ENCODE measurements at places on chromosomes 1 and 21.

DNA sequence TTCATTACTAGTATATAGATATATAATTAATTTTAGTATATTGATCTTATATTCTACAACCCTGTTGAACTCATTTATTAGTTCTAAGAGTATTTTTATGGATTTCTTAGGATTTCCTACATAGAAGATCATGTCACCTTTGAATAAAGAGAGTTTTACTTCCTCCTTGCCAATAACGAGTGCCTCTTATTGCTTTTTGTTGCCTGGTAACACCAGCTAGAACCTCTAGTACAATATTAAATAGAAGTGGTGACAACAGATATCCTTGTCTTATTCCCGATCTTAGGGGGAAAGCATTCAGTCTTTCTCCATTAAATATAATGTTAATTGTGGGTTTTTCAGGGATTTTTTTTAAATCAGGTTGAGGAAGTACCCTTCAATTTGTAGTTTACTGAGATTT lies 40.8 kb downstream of the WNT2B start:
- no peak for DNase-seq

DNA sequence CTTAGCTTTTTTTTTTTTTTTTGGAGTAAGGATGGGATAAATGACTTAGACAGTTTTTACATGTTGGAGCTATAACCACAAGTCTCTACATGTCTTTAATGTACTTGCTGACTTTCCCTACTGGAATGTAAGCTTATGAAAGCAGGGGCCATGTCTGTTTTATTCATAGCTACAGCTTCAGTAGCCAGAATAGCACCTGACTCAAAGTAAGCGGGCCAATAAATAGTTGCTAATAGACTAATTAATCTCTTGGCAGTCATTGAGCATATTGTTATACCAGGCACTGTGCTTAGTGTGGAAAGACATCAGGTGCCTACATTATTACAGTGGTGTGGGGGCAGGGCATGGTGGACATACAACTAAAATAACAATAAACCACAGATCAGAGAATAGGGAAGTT lies 84.4 kb upstream of the HOOK1 start:
- DNase-seq: no peak

DNA sequence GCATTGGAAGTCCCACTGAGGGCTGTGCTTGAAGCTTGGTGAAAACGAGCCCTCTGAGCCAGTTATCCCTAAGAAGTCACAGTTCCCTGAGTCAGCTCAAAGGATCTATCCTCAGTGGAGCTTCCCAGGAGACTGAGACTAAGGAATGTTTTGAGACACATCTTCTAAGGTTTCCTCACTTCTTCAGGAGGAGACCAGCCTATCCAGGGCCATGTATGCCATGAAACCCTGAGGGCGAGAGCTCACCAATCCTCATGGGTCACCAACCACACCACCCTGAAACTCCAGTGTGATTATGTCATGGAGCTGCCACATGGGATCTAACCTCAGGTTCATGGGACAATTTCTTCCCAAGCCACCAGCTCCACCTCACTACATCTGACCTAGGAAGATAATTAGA lies 7.6 kb upstream of the TIE1 start:
- no peak for DNase-seq

GRCh38 chr1:47950471-47950870 lies 46.7 kb downstream of the TRABD2B start:
- DNase-seq: no peak

- DNase-seq: no peak
Observed at GRCh38 chr1:45716700-45717099, 28.7 kb downstream of the TMEM69 start.

- DNase-seq: no peak
Observed at GRCh38 chr1:218332416-218332815, 12.7 kb upstream of the TGFB2 start.

GRCh38 chr21:19540287-19540686 lies 1136.7 kb upstream of the TMPRSS15 start:
- no peak for DNase-seq

- DNase-seq: no peak
Observed at GRCh38 chr1:56758135-56758534, 61.1 kb downstream of the FYB2 start.

- no peak for DNase-seq
Observed at GRCh38 chr1:1732381-1732780, 8.2 kb upstream of the CDK11A start.

DNA sequence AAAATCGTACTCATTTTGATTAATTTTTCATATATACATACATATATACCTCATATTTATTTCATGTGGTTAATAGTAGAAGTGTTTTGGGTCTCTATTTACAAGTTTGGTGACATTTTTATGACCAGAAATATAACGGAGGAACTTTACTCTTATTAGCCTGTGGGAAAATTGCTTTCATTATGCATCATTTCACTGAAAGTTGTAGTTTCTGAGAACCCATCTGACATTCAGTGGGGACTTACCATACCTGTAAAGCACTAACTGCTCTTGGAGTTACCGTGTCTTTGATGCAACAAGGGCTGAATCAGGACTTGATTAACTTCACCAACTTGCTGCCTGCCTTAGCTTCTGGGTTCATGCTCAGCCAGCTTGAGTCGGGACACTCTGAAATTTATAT lies 49.9 kb upstream of the ITPKB start:
- DNase-seq: no peak

GRCh38 chr1:1354271-1355247 lies 3.8 kb downstream of the MXRA8 start:
- no peak for DNase-seq

DNA sequence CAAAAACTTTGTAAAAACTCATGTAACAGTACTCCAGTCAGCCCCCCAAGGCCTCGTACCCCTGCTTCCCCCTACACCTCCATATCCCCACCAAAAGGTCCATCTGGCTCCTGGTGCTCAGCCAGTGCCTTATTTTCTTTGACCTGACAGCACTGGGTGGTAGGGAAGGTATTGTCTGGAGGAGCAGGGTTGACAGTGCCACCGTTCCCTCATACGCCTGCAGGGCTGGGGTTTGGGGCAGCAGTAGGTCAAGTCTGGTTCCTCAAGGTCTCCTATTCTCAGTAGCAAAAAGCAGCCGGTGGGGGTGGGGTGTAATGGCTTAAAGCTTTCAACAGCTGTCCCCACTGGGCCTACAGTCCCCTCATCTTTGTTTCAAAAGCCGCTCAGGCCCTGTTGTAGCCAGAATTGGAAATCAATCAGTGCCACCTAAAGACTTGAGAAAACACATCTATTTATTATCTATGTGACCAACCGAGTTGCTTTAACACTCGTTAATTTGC lies 25.3 kb upstream of the TTF2 start:
- DNase-seq: no peak

GRCh38 chr1:67261680-67262079 lies 46.0 kb upstream of the IL12RB2 start:
- peak; percentile 13 for DNase-seq

DNA sequence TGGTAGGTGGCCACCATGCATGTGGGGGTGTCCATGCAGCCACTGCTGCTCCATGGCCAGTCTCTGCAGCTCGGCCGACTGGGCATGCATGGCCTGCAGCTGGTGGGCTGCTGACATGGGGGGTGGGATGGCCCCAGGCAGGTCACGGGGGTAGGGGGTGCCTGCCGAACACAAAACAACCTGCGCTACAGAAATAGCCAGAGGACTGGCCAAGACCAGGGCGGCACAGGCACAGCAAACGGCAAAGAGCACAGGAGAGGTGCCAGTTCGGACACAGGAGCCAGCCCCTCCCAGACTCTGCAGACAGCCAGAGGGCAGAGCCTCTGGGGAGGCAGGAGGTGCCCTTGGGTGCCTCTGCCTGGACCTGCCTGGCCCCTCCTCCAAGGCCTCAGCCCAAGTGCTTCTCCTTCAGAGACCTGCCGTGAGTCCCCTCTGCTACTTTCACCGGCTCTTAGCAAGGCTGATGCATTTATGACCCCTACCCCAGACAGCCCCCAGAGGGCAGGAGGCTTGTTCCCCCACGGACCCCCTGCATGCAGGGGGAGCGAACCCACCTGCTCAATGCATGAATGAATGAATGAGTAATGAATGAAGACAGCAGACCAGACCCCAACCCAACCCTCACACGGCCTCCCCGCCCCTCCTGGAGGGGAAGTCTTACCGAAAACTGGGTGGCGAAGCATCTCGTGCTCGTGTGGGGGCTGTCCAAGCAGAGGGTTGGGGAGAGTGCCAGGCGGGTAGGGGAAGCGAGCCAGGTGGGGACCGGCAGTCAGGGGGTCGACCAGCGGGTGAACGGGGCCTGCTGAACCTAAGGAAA lies 37.7 kb downstream of the SLC45A1 start:
- no peak for DNase-seq
